CD4-positive, alpha-beta T cell treated with Interleukin-17A for 1 hour (primary cell): ENCODE measurements at places on chromosomes 16 and 17.

GRCh38 chr16:47469227-47469626 is 8.1 kb downstream of the PHKB start:
- no peak for DNase-seq

DNA sequence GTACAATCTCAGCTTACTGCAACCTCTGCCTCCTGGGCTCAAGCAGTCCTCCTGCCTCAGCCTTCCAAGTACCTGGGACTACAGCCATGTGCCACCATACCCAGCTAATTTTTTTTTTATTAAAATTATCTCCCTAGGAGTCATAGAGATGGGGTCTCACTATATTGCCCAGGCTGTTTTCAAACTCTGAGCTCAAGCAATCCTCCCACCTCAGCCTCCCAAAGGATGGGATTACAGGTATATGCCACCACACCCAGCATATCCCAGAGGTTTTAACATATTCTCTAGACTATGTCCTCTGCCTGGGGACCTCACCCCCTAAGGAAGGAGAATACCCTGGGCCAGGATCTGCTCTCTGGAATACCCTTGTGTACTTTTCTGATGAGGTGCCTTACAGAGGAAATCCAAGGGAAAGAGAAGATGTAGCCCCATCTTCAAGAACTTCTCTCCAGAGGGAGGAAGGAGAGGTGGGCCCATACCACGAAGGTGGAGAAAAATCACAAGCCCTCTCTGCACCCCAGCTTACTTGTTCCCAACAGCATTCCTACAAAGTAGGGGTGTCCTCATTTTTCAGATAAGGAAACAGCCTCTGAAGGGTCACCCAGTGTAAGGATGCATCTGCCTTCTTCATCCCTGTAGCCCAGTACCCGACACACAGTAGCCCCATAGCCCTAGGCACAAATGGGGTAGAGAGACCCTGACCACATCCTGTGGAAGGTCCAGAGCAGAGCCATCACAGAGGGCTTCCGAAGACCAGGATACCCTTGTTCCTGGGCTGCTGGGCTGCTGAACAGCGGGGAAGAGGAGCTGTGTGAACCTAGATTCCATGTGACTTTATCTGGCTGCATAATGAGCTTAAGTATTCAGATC is 151.6 kb downstream of the SOCS1 start:
- DNase-seq: no peak

DNA sequence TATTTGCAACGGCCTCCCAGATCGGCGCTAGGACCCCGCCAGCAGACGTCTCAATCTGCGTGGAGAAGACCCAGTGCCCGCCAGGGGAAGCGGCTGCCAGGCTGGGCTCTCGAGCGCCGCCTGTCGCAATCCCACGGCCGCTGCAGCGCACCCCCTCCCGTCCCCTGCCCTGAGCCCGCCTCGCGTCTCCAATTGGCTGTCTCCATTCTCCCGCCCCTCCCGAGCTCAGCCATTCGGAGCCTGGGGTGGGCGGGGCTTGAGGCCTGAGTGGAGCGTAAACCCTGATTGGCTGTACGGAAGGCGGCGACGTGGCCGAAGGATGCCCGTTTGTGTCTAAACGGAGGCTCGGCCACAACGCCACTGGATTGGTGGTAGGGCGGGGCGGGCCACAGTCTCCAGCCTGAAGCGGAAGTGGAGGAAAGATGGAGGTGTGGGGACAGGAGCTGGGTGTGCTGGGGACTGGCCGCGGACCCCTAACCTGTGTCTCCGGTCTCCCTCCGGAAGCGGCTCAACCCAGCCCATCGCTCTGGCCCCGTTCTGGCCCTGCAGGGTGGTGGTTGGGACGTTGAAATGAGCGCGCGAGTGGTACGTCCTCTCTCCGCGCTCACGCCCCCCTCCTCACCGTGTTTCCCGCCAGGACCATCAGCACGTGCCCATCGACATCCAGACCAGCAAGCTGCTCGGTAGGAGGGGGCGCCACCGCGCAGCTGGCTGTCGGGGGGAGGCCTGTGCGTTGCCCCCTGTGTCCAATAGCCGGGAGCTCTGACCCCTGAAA is at the start of gene CDK5RAP3:
CDK5RAP3 (plus strand) TSS at position 389 of the 775 bp plus-strand sequence; CDS start at position 423, 34 bp downstream.
- peak; percentile 99 for DNase-seq

- peak; percentile 30 for DNase-seq
Measured at GRCh38 chr16:72066747-72067146, 3.7 kb downstream of the HPR start.

DNA sequence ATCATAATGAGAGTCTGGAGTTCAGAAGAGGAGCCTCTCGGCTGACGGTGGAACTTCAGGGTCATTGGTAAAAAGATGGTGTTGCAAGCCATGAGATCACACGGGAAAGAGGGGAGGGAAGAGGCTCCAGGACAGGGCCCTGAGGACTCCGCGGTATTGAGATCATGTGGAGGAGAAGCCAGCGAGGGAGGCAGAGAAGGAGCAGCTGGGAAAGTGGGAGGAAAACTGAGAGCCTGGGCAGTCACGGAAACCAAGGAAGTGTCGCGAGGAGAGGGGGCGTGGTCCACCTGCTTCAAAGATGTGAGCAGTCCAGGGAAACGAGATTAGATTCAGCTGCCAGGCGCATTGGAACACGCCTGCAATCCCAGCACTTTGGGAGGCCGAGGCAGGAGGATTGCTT is 27.7 kb upstream of the SBK1 start:
- DNase-seq: no peak

- DNase-seq: no peak
Measured at GRCh38 chr16:48562475-48562874, 47.5 kb downstream of the N4BP1 start.

- no peak for DNase-seq
Measured at GRCh38 chr16:67186550-67186950, 2.8 kb upstream of the MATCAP1 start.

DNA sequence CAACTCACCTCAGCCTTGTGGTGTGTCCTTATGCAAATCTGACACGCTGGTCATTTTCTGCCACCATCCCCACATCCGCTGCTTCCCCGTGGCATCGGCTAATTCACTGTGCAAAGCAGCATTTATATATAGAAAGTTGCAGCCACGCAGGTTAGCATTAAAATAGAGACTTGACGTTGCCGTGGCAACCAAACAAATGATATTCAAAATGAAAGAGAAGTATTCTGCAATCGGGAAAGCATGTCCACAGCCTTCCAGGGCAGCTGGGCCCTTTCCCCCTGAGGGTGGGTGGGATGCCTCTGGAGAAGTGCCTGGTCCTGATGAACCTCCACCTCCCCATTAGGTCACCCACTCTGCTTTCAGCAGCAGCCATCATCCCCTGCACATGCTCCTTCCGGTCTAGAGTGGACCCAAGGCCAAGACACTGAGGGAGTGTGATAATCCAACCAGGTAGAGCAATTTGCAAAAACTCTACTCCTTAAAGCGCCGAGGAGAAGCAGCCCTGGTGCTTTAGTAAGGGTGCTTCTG is 138.7 kb downstream of the GAS7 start:
- DNase-seq: peak; percentile 29

- no peak for DNase-seq
Measured at GRCh38 chr17:77480509-77481215, 339.9 kb downstream of the SEC14L1 start.

- no peak for DNase-seq
Measured at GRCh38 chr16:28100810-28101532, 37.5 kb upstream of the GSG1L start.

DNA sequence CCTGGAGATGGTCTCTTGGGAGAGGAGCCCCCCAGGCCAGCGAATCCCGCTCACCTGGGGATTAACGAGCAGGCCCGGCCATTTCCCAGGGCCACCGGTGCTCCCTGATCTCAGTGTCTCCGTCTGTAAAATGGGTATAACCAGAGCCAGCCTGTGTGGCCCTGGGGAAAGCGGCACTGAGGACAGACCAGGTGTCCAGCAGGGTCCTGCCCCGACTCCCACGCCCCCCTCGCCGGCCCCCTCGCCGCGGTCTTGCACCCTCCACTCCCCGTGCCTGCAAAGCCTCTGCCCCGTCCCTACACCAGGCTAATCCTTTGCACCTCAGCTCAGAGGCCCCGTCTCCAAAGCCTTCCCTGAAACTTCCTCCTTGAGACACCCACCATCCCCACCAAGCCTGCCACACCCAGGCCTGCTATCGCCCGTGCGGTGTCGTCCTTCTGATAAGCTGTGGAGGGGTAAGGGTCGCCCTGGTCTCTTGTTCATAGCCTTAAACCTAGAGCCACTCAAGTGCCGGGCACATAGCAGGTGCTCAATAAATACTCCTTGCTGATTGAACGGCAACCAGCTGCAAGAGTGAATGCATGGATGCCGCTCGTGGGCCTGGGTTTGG is 259.1 kb downstream of the C16orf95 start:
- DNase-seq: no peak

- no peak for DNase-seq
Measured at GRCh38 chr17:21376759-21377690, 868 bp downstream of the KCNJ12 start.

DNA sequence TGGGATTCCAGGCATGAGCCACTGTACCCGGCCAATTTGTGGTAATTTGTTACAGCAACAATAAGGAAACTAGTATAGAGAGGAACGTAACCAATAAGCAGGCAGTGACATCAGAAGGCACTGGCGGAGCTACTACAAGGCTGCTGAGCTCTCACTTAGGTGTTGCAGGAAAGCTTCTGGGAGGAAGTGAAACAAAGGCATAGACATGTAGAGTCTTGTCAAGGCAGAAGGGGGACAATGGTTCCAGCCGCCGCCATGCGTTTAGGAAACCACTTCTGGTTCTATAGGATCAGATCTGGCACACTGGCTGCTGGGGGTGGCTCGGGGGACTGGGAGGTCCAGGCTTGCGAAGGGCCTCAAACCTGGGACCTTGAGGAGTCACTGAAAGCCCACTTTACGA is 9.4 kb upstream of the CPSF4L start:
- DNase-seq: no peak

DNA sequence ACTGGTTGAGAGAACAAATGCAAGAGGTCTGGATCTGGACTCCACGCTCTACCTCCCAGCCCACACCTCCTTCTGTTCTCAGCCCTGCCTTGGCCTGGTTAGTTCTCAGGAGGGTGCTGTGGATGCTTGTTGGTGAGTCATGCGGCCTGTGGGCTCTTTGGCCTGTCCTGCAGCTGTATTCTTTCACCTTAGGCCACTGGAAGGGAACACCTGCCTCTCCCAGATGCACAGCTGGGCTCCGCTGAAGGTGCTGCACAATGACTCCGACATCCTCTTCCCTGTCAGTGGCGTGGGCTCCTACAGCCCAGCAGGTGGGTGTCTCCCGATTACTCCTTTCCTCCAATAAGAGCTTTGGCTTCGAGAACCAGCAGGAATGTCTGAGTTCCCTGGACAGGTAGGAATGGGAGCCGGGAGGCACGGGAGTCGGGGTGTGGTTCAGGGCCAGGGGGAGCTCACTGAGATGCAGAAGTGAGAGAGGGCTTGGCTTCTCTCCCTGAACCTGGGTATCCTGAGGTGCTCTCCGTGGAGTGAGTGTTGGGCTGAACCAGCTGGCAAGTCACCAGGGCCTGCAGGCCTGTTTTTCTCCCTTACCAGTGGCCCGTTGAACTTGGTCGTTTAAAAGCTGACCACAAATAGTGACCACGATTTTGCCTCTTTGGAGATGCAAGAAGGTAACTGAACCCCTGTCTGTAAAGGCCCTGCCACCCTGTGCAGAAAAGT is 85.0 kb downstream of the SNX29 start:
- no peak for DNase-seq

DNA sequence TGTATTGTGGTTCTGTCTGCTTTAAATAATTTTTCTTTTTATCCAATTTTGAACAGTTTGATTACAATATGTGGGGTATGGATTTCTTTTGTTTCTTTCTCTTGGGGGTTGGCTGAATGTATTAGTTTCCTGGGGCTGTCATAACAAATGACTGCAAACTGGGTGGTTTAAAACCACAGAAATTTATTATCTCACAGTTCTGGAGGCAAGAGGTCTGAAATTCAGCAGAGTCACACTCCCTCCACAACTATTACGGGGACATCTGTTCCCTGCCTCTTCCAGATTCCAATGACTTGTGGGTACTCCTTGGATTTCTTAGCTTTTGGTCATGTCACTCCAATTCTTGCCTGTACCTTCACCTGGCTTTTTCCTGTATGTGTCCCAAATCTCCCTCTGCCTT is 23.7 kb downstream of the COX11 start:
- no peak for DNase-seq

GRCh38 chr17:8628609-8629169 is 1.8 kb downstream of the MYH10 start:
- DNase-seq: no peak
